ENCODE measurements at places on chromosomes 7 and 10. TPM values are rescaled to one million over a fixed set of nuclear protein-coding genes. Genes with fewer than 3 reads are reported as not detected.

WAC gene
- total RNA-seq: 58.2 TPM

CCDC7 gene
- 13.4 TPM for total RNA-seq

OR2A42 gene
- not detected for total RNA-seq

ANKRD1 gene
- 1,657 TPM for total RNA-seq

CHST3 gene
- total RNA-seq: 8.4 TPM

FZD1 gene
- total RNA-seq: 0.97 TPM

C7orf57 gene
- under 0.01 TPM for total RNA-seq

SAP25 gene
- not detected for total RNA-seq

THSD7A gene
- total RNA-seq: 14.3 TPM

PNLIP gene
- total RNA-seq: not detected

C10orf90 gene
- total RNA-seq: not detected

MYO1G gene
- total RNA-seq: 0.15 TPM

OPN4 gene
- not detected for total RNA-seq

ATOH7 gene
- not detected for total RNA-seq

MYO3A gene
- total RNA-seq: not detected

EIF4H gene
- total RNA-seq: 399 TPM

CFTR gene
- total RNA-seq: not detected

LRRC4 gene
- total RNA-seq: 0.32 TPM

AMPH gene
- 3.9 TPM for total RNA-seq

Data from epithelial cell of umbilical artery (primary cell).